ENCODE measurements at places on chromosomes 5 and 9. TPM values are rescaled to one million over a fixed set of nuclear protein-coding genes. Genes with fewer than 3 reads are reported as not detected.

- peak; percentile 24 for DNase-seq
These were observed 146.3 kb downstream of the SNCAIP start for GRCh38 chr5:122458278-122458872.

DNA sequence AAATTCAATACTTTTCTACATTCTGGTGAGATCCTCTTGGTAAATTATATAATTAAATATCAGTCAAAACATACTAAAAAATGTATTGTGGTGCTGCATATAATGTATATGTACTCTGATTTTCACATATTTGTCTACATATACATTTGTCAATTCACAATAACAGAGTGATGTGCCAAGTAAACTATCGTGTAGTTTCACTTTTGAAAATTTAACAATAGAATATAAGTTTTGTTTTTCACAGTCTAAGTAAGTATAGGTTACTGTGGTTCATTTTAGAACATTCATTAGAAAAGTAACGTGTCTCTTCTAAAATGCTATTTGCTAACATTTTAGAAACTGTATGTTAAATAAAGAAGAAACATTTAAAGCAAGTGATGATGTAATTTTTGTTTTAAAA, 73.6 kb downstream of the NR3C1 start:
- no peak for DNase-seq

- DNase-seq, result peak; percentile 69
These were observed 75.6 kb upstream of the VLDLR start for GRCh38 chr9:2545881-2546490.

- DNase-seq, result no peak
These were observed 83.0 kb upstream of the PRLR start for GRCh38 chr5:35313291-35313690.

The ZNF462 gene
- total RNA-seq, result 42.1 TPM

The DMGDH gene
- total RNA-seq, result 15.9 TPM

The ZNF658 gene
- 9.9 TPM for total RNA-seq

The EIF4E1B gene
- not detected for total RNA-seq

The FOXD4L6 gene
- total RNA-seq, result not detected

The TMEM167A gene
- total RNA-seq, result 49.0 TPM

The EGFLAM gene
- total RNA-seq, result 3.5 TPM

The ADGRV1 gene
- 129 TPM for total RNA-seq

The OBP2B gene
- not detected for total RNA-seq

The CTSV gene
- total RNA-seq, result 0.89 TPM

The SLC36A3 gene
- total RNA-seq, result not detected

Measured in thyroid gland (tissue), 4 donors.